CD8-positive, alpha-beta memory T cell (primary cell): ENCODE measurements at places on chromosomes 11 and 22. TPM values are rescaled to one million over a fixed set of nuclear protein-coding genes. Genes with fewer than 3 reads are reported as not detected.

Gene HDHD5
- 38.6 TPM for total RNA-seq

Gene CHRDL2
- total RNA-seq = not detected

Gene SCGB1D2
- total RNA-seq = not detected

Gene EMSY
- 28.2 TPM for total RNA-seq

Gene SLC6A5
- not detected for total RNA-seq

Gene MAPK8IP2
- 0.20 TPM for total RNA-seq

Gene DNAJB7
- not detected for total RNA-seq

Gene MPEG1
- total RNA-seq = 1.5 TPM

Gene APOA4
- total RNA-seq = not detected

Gene CRY2
- total RNA-seq = 16.6 TPM

Gene VSTM5
- not detected for total RNA-seq

Gene KCNQ1OT1
- total RNA-seq = 0.20 TPM

Gene MGAT3
- total RNA-seq = 0.37 TPM

Gene TMPRSS5
- total RNA-seq = 0.40 TPM

Gene ANKK1
- 0.42 TPM for total RNA-seq

Gene UBQLN3
- total RNA-seq = not detected

Gene RASSF10
- total RNA-seq = not detected

Gene GRK3
- total RNA-seq = 9.4 TPM

Gene OR9Q2
- total RNA-seq = not detected

Gene SAA4
- total RNA-seq = not detected

Gene SLC16A8
- not detected for total RNA-seq

Gene ZNF408
- 14.4 TPM for total RNA-seq

Gene CBLIF
- total RNA-seq = not detected

Gene LMNTD2
- total RNA-seq = 2.4 TPM

Gene TBX10
- total RNA-seq = not detected

Gene KDELR3
- 0.13 TPM for total RNA-seq

Gene GSTT2
- total RNA-seq = not detected

Gene MLC1
- total RNA-seq = 0.35 TPM

Gene DDTL
- not detected for total RNA-seq

Gene XKR3
- total RNA-seq = not detected

Gene SCGB2A2
- total RNA-seq = not detected

Gene MUC6
- not detected for total RNA-seq

Gene NOX4
- total RNA-seq = not detected

Gene SWAP70
- total RNA-seq = 7.8 TPM

Gene MMP7
- not detected for total RNA-seq

Gene OR2AG1
- total RNA-seq = not detected

Gene TMEM151A
- total RNA-seq = not detected

Gene KCNQ1
- total RNA-seq = 2.6 TPM

Gene GRM5
- total RNA-seq = not detected

Gene SEPTIN3
- total RNA-seq = 0.33 TPM

Gene MAJIN
- total RNA-seq = not detected

Gene ACCSL
- not detected for total RNA-seq

Gene TSGA10IP
- not detected for total RNA-seq

Gene C22orf31
- total RNA-seq = not detected

Gene CARS1
- total RNA-seq = 81.2 TPM

Gene IGLL1
- not detected for total RNA-seq

Gene PGGHG
- 81.0 TPM for total RNA-seq

Gene HPS5
- 18.5 TPM for total RNA-seq

Gene SCGB1C1
- total RNA-seq = not detected

Gene THY1
- 0.40 TPM for total RNA-seq
